DMS79 treated with DMSO at 0.1 percent for 48 hours (cell line): ENCODE measurements at places on chromosomes 12 and 14.

DNA sequence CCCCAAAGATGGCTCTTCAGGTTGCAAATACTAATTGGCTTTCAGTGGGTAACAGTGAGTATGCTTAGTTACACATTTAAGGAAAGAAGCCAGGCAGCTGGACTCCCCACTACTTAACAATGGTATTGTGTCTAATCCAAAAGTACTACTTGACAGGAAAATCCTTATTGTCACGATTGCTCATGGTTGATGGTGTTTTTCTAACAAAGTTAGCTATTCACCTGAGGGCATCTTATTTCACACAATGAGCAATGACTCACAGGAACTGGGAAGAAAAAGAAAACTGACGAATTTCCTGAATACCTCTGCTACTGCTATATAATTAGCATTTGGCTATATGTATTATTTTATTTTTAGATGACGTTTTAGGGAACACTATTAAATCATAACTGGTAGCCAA, 33.4 kb upstream of the ALG10 start:
- no peak for DNase-seq

GRCh38 chr14:100584056-100585031, 2.9 kb downstream of the BEGAIN start:
- no peak for DNase-seq

DNA sequence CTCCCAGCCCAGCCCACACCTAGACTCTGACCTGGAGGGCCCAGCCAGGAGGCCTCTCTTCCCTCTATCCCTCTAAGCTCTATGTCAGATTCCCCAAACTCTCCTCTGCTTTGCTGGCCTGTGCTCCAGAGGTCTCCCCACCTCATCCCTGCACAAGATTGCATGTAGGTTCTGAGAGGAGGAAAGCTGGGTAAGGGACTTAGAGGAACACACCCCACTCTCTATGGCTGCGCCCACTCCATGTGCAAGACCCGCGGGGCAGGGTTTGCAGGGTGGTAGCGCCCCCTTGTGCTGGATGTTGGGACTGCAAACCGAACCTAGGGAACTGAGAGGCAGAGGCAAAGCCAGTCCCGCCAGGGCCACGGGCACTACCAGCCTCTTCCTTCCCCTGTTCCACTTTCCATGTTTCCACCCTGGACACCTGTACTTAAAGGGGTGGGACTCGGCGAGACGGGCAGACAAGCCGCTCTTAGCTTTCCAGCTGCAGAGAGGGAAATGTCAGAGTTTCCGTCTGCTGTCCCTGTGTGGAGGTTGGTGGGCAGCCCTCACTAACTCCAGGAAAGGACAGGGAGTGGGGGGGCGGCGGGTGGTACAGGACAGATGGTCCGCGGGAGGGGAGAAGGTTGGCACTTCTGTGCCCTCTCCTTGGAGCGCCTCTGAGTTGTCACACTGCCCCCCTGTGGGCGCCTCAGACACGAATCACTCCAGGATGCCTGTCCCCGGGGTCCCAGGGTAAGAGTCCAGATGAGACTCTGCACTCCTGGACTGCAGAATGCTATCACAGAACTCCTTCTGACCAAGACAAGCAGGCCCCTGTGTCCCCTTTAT, 16.8 kb downstream of the MMP14 start:
- DNase-seq = peak; percentile 82

DNA sequence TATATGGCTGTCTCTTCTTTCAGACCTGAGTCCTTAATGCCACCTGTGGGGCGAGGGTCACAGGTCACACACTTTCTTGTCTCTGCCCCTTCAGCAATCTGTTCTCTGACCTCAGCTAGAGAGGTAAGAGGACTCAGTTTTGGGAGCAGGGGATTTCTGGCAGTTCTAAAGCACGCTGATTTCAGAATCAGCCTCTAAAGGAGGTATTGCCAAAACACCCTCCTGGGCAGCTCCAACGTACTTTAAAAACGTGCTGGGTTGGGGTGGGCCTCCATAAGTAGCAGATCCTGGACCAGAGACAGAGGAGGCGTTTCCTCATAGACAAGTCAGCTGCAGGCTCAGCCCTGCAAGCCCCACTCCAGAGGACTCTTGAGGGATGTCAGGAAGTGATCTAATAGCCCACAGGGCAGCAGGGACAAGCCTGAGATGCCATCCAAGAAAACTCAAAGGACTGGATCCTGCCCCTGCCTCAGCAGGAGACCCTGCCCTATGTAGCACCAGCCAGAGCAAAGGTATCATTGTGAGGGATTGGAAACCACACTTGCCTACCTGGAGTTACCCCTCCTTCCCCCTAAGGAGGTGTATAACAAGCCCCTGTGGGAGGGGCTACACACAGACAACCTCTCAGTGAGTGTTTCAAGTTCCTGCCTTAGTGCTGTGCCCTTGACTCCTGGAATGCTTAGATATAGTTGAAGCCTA, 8.5 kb downstream of the CTDSP2 start:
- peak; percentile 59 for DNase-seq

DNA sequence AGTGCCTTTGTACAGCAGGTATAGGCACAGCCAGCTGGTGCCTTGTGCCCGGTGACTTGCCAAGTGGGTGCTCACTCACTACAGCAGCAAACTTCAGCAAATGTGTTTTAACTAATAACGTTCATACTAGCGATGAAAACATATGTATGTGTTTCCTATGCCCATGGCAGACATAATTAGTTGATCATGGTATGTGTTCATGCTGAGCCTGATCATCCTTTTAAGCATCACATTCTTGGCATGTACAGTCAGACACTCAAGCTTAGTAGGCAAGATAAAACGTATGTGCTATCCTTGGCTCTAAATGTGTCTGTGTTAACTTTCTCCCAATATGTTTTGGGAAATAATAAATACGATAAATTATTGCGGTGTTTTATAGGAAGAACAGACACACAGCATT, 55.6 kb downstream of the RASSF8 start:
- DNase-seq = no peak

DNA sequence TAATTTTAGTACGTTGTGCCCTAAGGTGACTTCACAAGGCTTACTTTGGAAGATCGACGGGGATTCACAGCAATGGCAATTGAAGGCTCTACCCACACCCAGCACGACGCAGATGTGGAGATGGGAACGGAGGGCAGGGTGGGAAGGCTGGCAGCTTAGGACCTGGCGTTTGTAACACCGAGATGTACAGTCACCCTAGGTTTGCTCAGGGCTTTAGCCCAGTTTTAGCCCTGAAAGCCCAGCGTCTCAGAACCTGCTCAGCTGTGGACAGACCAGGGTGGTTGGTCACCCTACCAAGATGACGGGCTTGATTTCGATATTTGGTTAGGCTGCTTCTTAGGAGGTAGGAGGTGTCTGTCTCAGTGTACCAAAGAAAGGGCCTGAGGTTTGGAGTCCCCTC, 100.5 kb upstream of the MED13L start:
- no peak for DNase-seq

DNA sequence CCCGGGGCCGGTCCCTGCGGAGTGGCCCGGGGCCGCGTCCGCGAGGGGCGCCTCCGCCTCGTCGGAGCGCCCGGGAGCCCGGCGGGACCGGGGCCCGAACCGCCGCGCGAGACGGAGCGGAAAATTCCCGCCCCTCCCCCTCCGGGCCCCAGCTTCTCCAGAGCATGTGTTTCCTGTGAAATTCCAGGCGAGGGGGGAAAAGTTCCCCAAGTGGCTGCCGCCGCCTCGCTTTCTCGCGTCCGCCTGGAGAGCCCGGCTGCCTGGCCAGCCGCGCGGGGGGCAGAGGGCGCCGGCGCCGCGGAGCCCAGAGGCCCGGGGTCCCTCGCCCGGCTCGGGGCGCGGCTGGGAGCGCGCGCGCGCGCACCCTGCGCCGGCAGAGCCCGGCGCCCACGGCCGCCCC, 904 bp downstream of the CACNA1C start:
- DNase-seq = no peak

- no peak for DNase-seq
Observed at GRCh38 chr14:24900269-24901100, 149.5 kb downstream of the STXBP6 start.

DNA sequence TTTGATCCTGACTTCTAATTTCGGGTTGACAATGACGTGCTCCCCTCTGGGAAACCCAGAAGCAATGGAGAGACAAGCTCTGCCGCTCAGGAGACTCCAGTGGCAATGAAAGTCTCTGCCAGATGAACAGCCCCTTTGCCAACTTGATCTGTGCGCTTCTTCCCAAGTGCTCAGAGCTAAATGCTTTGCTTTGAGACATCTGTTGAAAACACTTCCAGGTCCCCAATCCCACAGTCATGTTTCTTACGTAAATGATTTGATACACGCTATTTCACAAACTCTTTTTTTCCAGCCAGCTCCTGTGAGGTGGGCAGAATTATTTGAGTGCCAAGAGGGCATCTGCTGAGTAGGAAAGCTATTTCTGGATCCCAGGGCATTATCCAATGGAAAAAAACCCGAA, 147.6 kb downstream of the RIMBP2 start:
- no peak for DNase-seq

DNA sequence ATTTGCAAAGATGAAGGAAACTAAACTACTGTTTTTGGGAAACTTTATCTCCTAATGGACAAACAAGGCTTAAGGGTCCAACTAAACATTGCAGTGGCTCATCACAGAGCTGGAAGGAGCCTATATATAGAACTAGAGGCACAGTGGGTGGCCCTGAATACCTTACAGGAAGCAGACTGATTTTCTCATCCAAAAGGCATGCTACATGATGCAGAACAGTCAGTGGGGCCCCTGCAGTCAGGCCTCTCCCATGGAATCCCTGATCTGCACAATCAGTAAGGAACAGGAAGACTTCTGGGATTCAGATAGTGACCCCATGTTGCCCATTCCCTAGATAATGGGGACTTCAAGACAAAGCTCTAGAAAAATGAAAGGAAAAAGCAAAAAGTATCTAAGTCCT, 1.9 kb upstream of the LLPH start:
- DNase-seq = no peak

DNA sequence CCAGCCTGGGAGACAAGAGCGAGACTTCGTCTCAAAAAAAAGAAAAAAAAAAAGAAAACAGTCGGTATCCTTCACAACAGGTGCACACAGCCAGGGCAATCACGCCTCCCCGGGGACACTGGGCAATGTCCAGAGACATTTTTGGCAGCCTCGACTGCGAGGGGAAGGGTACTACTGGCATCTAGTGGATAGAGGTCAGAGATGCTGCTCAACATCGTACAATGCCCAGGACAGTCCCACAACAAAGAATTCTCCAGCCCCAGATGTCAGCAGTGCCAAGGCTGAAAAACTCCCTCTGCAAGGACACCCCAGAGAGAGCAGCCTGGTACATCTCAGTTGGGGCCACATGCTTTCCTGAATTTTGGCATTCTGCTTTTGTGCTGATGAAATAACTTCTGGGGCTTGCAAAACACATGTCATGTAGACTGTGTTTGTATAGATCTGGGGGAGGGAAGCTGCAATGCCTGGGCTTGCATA, 21.5 kb downstream of the ALDH2 start:
- DNase-seq = no peak

- peak; percentile 66 for DNase-seq
Observed at GRCh38 chr14:93231129-93231979, 24.3 kb downstream of the UBR7 start.

GRCh38 chr12:131327521-131328488, 374.1 kb downstream of the ADGRD1 start:
- no peak for DNase-seq

- DNase-seq = no peak
Observed at GRCh38 chr12:52221912-52222457, 11.1 kb upstream of the KRT7 start.

GRCh38 chr14:35959835-35960234, 133.7 kb downstream of the BRMS1L start:
- peak; percentile 63 for DNase-seq

- DNase-seq = no peak
Observed at GRCh38 chr12:6792522-6793201, 3.3 kb downstream of the CD4 start.

- DNase-seq = peak; percentile 17
Observed at GRCh38 chr12:132413931-132414588, 75.9 kb upstream of the FBRSL1 start.

- DNase-seq = no peak
Observed at GRCh38 chr14:103421556-103421955, 36.3 kb downstream of the MARK3 start.

DNA sequence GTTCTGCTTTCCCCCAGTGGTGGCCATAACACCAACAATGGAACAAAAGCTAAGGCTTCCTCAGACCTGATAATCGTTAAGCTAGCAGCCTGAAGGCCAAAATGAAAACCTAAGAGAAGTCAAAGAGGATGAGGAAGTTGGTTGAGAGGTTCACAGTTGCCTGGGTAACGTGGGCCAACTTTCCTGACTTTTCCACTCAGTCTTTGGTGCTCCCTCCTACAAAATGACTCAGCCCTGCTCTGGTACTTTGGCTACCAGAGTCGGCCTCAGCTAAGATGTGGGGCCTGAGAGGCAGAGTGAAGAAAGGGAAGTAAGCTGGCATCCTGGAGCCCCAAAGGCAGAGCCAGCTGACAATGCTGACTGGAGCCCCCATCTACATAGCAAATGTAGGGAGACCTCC, 14.9 kb upstream of the FKBP11 start:
- DNase-seq = no peak

DNA sequence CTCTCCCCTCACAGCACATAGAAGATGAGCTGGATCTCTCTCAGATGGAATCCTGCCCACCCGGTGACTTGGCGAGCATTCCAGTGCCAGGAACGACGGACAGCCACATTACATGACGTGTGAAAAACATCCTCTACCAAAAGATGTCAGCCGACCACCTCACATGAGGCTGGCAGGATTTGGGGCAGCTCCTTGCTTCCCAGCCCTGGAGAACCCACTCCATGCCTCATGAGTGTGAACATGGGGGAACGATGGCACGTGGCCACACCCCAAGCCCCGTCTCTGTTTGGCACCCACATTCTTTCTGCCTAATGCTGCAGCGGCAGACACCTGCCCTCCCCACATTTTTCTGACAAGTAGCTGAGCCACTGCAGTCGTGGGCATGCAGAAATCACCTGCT, 202.5 kb downstream of the CALM1 start:
- peak; percentile 54 for DNase-seq

- peak; percentile 100 for DNase-seq
Observed at GRCh38 chr14:32693114-32693513, 245.6 kb upstream of the NPAS3 start.

GRCh38 chr14:56338674-56339073, 220.5 kb downstream of the PELI2 start:
- no peak for DNase-seq

- DNase-seq = no peak
Observed at GRCh38 chr14:89574420-89574819, 157.4 kb upstream of the FOXN3 start.

DNA sequence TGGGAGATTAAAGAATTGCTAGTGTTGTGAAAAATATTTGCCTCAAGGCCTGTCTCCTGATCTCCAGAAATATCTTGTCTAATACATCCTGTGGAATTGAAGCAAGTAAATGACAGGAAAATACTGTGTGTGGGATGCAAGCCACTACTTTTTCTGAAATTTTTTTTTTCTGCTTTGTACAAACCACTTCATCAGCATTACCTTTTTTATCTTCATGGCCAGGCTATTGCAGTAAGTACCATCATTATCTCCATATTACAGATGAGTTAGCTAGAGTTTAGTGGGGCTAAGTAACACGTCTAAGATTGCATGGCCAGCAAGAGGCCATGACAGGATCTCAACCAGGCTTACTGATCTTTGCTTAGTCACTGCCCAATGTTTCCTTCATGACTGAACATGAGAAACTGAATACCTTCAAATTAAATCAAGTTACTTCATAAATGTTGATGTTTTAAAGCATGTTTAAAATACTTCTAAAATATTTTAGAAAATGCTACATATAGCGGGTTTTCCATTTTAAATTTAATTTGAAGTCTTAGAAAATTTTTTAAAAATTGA, 273.7 kb downstream of the SLC6A15 start:
- DNase-seq = no peak

- no peak for DNase-seq
Observed at GRCh38 chr12:41636653-41637052, 448.5 kb downstream of the PDZRN4 start.
